Activated CD4-positive, alpha-beta T cell treated with anti-CD3 and anti-CD28 coated beads, Interleukin-2, amount 50 U/mL, for 48 hours (primary cell): ENCODE measurements at places on chromosomes 2 and 18.
A peak's percentile ranks its signal among the peaks of the same experiment; 100 is the strongest.

DNA sequence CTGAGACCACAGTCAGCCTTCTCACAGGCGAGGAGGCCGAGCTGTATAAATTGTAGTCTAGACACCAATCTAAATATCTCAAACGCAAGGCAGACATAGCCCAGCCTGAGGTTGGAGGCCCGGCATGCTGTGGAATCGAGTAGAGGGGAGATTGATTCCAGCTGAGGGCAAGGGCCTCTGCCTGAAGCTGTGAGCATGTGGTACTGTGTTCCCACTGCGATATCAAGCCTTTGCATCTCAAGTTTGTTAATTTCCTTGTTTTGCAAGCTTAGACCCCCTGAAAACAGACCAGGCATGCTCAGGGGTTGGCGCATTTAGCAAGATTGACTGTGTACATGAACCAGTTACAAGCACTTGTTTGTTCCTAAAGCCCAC is 65.1 kb upstream of the FOSL2 start:
- DNase-seq = no peak

DNA sequence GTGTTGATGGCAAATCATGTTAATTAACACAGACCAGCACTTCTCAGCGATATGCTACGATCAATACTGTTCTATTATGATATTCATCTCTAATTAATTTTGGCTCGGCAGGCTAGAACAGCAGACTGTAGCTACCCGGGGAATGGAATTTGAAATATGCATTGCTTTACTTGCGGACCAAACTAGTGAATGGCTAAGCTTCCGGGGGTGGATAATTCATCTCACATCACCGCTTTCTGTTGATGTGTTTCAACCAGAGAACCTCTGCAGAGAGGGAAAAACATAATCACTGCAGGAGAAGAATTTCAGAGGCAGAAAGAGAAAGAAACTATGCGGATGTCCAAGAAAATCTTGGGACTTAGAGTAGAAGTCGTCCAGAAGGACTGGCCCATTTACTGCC is 490.9 kb downstream of the STK39 start:
- DNase-seq = no peak

GRCh38 chr2:157036726-157037125 is 220.8 kb upstream of the GALNT5 start:
- no peak for DNase-seq

- DNase-seq = no peak
Measured at GRCh38 chr2:99692785-99693184, 203.0 kb upstream of the REV1 start.

DNA sequence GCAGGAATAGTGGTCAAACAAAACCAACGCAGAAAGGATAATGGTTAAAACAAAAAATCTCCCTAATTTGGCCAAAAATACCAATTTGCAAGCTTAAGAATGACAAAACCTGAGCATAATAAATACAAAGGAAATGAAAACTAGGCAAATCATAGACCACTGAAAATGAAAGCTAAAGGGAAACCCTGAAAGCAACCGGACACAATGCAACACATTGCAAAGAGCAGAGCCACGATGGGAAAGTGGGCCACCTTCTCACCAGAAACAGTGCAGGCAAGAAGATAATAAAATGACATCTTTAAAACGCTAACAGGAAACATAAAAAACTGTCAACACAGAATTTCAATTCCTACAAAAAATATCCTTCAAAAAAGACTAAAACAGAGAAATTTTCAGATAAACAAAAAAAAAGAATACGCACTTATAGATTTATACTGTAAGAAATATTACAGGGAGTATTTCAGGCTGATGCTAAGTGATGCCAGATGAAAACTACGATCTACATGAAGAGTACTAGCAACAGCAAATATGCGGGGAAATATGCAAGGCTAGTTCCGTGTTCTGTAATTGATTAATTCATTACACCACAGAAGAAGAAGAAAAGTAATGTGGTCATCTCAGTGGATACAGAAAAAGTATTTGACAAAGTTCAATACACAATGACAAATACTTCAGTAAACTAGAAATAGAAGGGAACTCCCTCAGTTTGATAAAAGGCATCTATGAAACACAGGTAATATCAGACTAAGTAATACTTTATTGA is 239.5 kb downstream of the L3MBTL4 start:
- DNase-seq = no peak

DNA sequence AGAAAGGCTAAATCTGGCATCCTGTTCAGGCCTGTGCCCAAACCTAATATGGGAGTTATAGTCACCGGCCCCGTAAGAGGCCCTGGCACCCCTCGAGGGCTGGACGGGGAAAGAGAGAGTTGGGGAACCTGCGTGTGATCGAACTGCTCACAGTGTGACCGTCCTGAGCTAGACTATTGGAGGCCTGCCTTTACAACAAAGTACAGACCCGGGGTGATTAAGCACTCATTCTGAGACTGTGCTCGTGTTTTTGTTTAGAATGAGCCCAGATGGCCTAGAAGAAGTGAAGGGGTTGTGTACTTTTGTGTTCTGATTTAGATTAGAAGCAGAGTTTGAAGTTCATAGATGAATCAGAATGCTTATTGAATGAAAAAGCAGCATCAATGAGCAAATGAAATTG is 115.3 kb downstream of the ACOXL start:
- no peak for DNase-seq

DNA sequence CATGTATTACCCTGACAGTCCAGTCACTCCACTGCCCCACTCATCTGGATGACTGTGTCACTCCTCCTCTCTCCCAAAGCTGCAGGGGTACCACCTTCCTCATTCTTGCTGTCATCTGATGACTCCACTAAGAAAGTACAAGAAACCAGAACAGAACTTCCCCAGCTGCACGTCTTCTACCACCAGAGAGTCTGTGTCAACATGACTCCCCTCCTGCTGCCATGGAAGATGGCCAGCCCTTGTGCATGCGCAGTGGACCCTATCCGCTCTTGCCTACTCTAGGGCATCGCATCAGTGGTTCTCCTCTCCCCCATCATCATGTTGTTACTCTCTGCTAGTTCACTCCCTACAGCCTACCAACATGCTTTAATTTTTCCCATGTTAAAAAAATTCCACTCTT is 14.5 kb upstream of the ST8SIA3 start:
- DNase-seq = no peak

DNA sequence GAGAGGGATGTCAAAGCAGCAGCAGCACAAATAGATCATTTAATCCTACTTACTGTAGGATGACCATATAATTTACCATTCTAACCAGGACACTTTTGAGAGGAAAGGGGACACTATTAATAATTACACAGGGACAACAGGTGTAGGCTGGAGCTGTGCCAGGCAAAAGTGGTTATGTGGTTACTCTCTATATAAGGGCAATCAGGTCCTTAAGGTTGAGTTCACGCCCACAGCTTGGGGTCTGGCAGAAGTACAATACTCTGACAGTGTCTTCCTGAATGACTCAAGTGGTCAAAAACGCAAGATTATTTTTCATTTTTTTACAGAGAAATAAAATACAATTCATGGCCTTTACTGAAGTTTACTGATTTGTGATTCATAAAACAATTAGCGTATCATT is 2.8 kb downstream of the PREPL start:
- DNase-seq = peak; percentile 63

GRCh38 chr2:131105950-131106801 is 1.0 kb downstream of the PLEKHB2 start:
- DNase-seq = peak; percentile 53

DNA sequence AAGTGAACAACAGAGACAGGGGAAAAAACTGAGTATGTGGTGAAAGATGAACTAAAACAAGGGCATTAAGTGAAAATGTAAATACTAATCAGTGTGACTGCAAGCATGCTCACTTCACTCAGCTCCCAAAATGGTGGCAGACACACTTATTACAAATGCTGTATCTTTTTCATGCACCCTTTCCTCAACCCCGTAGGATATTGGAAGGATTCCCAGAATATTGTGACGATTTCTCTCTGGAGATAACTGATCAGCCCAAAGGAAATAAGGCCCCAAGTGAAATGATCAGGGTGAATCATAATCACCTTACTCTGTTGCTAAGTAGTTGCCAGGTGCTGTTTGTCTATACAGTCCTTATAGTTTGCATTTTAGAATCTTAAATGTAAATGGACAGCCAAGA is 138.9 kb upstream of the IL1R2 start:
- no peak for DNase-seq

DNA sequence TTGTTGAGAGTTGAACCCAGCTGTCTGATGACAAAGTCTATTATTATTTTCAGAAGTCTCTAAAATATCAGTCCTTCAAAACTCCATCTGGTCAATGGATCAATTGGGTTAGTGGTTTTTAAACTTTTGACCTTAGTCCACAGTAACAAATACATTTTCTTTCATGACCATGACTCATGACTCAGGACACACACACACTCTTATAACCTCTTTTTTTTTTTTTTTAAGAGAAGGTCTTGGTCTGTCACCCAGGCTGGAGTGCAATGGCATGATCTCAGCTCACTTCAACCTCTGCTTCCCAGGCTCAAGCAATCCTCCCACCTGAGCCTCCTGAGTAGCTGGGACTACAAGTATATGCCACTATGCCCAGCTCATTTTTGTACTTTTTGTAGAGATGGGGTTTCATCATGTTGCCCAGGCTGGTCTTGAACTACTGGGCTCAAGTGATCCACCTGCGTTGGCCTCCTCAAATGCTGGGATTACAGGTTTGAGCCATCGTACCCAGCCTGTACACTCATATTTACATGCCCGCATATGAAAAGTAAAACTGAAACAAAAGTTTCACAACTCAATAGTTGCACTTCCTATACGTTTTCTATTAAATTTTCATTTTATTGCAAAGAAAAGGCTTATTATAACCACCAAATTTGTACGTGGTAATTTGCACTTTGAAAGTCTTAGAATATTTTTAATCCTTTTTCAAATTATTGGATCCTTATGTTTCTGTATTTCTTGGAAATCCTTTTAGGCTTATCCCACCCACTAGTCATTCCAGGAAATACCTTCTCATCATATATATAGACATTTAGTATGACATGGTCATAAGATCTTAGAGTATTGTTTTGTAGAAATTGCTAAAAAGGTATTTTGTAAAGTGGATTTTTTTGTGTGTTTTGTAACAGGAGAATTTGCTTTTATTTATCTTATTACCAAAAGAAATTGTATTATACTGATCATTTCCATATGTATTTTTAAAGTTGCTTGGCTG is 199.0 kb downstream of the LPIN1 start:
- DNase-seq = peak; percentile 6

GRCh38 chr2:133390156-133390555 is 178.1 kb downstream of the NCKAP5 start:
- DNase-seq = no peak

DNA sequence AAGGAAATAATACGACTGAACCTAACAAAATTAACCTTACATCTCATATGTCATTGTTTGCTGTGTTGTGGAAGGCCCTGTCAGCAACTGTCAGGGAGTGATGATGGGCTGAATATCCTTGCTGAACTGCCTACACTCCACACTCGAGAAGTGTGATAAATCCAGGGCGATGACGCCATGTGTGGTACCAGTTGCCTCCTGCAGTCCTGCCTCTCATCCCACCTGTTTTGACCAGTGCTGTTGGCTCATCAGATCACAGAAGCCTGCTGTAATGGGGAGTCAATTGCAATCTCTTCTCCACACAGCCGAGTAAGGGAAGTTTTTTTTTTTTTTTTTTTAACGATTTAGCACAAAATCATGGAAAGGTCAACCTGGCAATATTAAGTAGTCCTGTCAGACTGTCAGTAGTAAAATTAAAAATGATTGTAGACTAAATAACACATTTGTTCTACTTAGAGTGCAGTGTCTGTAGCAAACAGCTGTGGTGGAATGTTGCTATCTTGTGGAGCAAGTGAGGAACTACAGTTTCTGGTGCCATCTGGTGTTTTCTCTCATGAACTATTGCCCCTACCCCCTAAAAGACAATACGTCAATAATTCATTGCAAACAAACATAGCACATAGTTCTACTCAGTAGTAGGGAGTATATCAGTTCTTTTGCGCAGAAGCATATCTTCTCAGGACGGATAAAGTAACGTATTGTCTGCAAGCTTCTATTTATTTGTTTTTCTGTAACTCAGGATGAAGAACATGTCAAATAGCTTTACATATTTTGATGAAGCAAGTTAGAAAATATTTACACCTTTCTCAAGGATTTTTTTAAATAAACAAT is 347.6 kb downstream of the CTNNA2 start:
- no peak for DNase-seq
